Spleen (tissue), 13 donors: ENCODE measurements at places on chromosomes 5 and 9. TPM values are rescaled to one million over a fixed set of nuclear protein-coding genes. Genes with fewer than 3 reads are reported as not detected.
A peak's percentile ranks its signal among the peaks of the same experiment; 100 is the strongest.

DNA sequence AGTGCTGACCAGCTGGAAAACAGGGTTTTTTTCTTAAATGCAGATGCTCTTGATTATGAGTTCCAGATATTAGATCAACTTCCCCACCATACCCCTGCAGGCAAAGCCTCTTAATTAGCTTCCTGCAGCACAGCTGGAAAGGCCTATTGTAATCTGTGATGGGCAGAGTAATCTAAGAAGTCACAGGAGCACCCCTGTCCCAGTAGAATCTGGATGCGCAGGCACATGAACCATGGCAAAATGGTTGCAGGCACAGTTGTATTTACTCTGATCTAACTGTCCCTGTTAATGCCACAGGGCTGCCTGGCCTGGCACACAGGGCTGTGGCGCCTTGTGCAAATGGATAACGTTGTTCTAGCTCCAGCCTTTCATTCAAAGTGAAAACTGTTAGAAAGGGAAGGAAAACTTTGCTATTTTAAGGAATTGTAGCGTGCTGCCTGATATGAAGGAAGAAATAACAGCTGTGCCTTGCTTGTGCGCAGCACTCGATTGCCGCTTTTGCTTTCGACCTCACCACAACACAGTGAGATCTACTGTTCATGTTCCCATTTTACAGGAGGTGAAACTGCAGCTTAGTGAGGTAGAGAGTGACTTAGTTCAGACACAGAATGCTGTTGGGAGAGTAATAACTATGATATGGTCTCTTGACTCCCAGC lies 2.3 kb downstream of the TGFBI start:
- peak; percentile 61 for DNase-seq

The PPP1R26 gene
- 2.3 TPM for polyA plus RNA-seq

The LTC4S gene
- polyA plus RNA-seq: 3.8 TPM

The ALDOB gene
- polyA plus RNA-seq: 0.83 TPM

DNA sequence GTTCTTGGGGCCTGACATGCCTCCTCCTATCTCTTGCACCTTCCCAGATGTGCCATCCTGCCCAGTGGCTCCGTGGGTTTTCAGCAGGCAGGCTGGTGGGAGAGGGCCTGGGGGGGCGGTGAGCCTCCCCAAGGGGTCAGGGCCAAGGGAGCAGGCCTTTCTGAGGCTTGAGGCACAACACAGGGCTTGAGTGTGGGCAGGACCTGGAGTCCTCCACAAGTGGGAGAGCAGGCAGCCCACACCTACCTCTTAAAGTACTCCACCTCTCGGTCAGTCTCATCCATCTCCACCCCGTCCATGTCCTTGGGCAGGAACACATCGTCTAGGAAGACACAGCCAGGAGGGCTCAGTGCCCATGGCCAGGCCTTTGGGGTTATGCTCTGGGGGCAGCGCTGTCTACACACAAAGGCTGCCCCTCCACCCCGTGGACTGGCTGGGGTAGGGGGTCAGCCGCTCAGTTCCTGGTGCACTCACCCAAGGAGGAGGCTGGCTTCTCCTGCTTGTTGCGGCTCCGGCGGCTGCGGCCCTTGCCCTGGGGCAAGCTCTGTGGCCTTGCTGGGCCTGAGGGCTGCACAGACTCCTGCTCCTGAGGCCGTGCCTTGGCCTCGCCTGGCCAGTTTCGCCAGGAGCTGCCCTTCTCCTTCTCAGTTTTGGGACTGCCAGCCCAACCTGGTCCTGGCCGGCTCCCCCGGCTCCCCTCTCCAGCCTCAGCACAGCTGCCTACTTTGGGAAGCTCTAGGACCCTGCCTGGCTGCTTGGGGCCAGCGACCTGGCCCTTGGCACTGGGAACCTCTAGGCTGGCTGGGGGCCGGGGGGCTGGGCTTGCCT lies 7.2 kb upstream of the DDX41 start:
- DNase-seq: peak; percentile 58

DNA sequence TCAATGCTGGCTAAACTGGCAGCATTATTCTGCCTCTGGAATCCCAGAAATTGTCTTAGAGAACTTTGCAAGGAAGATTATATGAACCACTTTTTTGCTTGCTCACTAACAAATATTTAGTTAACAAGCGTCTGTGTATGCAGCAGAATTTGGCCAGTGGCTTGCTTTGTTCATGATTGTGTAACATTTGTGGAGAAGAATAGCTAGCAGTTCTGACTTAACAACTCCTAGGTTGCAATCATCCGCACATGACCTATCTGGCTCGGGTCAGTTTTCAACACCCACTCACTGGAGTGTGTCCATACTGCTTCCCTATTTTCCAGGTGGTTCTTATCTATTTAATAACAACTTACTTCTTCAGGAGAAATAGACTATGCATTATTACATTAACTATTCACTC lies 98.5 kb downstream of the SNX18 start:
- DNase-seq: no peak
